Ureter (tissue), 1 donor: ENCODE measurements at places on chromosomes 11 and 22. TPM values are rescaled to one million over a fixed set of nuclear protein-coding genes. Genes with fewer than 3 reads are reported as not detected.

Gene C11orf52
- total RNA-seq = 8.5 TPM

GRCh38 chr11:109911488-109911887 lies 181.7 kb upstream of the ZC3H12C start:
- DNase-seq = no peak

- no peak for DNase-seq
Observed at GRCh38 chr11:130710497-130711012, 205.7 kb downstream of the SNX19 start.

Gene SLC22A12
- not detected for total RNA-seq

- DNase-seq = no peak
Observed at GRCh38 chr11:60887556-60887955, 18.8 kb downstream of the PRPF19 start.

Gene FAR1
- total RNA-seq = 112 TPM

GRCh38 chr11:76802621-76803020 lies 19.5 kb downstream of the TSKU start:
- DNase-seq = peak; percentile 34

Gene PRDM10
- total RNA-seq = 10.3 TPM

Gene TP53I11
- 67.7 TPM for total RNA-seq

- no peak for DNase-seq
Observed at GRCh38 chr22:25735650-25736049, 6.3 kb upstream of the MYO18B start.

GRCh38 chr11:19790831-19791552 lies 78.4 kb downstream of the NAV2 start:
- no peak for DNase-seq

Gene CACNA1I
- 0.75 TPM for total RNA-seq

DNA sequence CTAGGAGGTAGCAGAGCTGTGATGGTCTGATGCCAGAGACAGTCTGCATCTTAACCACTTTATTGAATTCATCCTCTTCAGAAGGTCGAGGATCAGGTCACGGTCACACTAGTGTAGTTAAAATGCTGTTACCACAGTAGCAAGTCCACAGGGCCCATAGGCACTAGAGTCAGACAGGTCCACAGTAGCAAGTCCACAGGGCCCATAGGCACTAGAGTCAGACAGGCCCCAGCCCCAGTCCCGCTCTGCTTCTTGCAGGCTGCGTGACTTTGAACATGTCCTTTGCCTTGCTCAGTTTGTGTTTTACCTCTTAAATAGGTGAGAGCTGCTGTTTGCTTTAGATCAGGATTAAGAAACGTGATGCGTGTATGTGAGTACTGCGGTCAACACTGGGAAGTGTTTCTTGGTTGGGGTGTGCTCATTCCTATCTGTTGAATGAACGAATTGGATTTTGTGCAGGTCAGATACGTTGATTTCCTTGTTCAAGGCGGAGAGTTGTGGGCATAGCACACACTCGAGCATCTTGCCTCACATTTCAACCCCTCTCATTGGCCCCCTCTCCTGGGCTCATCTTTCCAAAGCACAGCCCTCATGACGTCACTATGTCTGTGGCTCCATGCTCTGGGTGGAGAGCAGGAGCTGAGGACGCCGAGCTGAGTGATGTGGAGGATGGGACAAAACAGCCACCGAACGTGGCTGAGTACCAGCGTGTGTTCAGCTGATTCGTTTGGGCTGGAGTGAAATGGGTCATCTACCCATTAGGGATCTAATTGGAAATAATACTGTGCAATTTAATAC lies 191.7 kb downstream of the TBC1D22A start:
- DNase-seq = no peak

Gene GGTLC3
- 0.57 TPM for total RNA-seq

Gene TST
- total RNA-seq = 53.4 TPM

DNA sequence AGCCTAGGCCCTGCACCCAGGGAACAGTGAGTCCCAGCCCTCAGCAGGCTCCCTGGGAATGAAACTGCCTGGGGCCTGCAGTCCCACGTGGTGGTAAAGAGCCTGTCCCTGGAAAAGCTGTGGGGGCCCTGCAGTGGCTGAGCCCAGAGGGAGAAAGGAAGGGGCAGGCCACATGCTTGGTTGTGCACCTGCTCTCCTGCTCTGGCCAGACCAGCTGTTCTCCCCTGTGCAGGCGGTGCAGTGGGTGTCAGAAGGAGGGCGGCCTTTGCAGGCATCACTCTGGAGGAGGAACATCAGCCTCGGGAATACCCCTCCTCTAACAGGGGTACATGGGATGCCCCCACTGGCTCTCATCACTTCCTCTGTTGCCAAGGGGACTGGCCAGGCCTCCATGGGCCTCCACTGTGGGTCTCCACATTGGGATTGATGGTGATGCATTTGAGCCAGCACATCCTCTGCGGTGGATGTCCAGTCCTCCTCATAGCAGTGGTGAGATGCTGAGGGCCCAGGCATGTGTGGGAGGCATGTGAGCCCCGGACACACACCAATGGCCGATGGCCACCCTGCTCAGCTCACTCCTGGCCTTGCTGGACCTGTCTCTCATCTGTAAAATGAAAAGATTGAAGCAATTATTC lies 690.4 kb downstream of the BRD1 start:
- DNase-seq = no peak

- no peak for DNase-seq
Observed at GRCh38 chr11:34267417-34267816, 90.4 kb downstream of the ABTB2 start.

DNA sequence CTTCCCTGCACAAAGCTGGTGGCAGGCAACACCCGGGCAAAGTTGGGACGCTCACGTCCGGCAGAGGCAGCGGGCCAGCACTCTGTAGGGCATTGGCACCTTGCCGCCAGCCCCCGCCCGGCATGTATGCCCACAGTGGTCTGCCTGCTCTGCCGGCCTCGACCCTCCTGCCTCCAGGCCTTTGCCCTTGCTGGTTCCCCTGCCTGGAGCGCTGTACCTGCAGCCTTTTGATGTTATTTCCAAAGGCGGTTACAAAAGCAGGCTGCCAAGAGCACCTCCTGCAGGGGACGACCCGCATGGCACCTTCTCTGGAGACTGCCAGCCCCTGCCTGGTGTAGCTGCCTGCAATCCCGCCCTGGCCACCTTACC lies 56.5 kb upstream of the SHISAL1 start:
- no peak for DNase-seq

- DNase-seq = no peak
Observed at GRCh38 chr11:75024068-75024449, 35.3 kb downstream of the NEU3 start.

DNA sequence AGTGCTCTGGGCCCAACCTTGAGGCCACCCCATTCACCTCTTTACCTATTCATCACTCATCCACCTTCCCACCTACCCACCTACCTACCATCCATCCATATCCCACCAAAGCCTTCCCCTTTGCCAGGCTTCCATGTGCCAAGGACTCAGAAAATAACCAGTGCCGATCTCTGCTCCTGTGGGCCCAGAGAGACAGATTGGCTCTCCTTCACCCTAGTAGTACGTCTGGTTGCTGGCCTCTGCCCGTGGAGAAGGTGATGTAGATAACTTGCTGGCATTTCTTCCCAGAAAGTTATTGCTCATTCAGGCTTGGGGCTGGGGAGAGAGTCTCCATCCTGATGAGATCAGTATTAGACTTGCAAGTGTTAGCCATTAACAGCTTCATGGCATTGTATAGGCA lies 45.2 kb downstream of the NEU3 start:
- no peak for DNase-seq

DNA sequence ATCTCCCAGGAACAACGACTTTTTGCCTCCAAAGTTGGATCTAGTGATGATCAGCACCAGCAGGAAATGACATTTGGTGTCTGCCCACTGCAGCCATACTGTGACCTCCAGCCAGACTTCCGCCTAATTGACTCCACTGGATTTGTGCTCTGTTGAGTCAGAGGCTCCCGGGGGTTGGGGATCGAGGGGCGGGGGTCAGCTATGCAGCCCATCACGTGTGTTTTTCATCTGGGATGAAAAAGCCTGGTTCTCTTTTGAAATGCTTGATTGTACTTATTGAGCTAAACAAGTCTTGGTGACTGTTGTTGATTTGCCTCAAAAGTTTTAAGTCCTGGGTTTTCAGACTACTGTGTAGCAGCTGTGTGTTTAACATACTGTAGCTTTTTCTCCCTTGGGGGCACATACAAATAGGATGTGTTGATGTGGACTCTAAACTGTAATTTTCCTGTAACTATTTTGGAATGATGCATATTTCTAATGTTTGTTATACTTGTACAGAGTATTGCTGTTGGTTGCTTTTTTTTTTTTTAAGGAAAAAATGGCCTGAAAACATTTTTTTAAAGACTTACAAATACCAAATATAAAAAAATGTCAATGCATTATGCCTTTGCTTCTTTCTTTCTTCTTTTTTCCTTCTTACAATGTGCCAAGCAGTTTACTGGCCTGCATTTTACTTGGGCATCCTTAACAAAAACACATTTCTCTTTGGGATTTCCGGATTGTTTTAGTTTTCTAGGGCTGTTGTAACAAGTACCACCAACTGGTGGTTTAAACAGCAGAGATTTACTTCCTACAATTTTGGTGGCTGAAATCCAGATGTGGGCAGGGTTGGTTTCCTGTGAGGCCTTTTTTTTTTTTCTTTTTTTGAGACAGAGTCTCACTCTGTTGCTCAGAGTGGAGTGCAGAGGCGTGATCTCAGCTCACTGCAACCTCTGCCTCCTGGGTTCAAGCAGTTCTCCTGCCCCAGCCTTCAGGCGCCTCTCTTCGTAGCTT lies 46.1 kb upstream of the OR4B1 start:
- DNase-seq = no peak

- DNase-seq = no peak
Observed at GRCh38 chr11:46331282-46331984, 15.8 kb upstream of the DGKZ start.

Gene ANGPTL5
- not detected for total RNA-seq

GRCh38 chr11:66850588-66851238 lies 6.2 kb upstream of the LRFN4 start:
- no peak for DNase-seq

DNA sequence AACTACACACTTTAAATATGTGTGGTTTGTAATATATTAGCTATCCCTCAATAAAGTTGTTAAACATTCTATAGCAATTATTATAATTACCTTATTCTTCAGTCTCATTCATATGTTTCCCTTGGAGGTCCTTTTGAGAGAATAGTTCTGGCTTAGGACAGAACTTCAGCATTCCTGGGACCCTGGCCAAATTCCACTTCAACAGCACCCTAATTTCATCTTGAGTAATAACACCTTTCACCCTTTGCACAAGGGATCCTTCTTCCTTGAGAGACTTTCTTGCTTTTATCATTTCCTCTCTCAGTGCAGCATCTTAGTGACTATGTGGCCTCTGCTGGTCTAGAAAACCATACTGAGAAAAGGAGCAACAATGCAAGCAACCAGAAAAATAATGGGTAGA lies 255.9 kb downstream of the C11orf87 start:
- no peak for DNase-seq

GRCh38 chr22:46102752-46103151 lies 47.6 kb upstream of the PPARA start:
- DNase-seq = no peak

DNA sequence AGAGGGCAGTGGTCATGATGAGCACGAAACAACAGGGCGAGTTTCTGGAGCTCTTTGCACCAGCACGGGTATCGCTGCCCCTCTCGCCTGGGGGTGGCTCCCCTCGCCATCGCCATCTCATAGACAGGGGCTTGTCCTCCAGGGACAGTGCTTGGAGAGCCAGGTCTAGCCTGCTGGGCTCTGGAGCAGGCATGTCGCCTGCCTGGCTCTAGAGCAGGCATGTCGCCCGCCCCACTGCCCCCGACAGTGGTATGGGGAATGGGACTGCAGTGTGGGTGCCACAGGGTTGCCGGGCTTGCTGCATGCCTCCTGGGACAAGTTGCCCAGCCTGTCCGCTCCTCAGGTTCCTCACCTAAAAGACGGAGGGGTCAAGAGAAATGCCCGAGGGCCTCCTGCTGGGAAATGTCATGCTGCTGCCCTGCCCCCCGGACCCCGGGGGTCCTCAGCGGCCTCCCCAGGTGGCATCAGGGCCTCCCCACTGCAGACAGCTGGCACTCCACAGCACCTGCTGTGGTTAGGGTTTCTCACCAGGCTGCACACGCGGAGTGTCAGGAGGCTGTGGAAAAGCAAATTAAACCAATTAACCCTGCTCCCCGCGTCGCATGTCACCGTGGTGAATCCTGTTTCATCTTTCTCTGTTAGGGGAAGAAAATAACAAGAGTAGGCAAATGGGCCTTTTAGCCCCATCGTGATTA lies 403.0 kb downstream of the TBC1D22A start:
- no peak for DNase-seq

DNA sequence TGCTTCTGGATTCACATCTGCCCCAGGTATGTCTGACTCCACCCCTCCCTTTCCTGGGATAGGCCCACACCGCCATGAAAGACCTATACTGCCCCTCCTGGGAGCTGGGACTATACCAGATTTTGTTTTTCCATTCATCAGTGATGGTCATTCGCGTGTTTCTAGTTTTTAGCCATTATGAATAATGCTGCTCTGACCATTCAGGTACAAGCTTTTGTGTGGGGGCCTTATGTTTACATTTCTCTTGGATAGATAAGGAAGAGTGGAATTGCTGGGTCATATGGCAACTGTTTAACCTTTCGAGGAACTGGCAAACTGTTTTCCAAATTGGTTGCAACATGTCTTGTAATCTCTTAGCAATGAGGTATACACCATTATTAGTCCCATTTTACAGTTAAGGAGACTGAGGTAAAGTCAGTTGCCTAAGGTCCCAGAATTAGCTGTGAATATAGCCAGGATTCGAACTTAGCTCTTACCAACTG lies 1.2 kb upstream of the TBC1D10A start:
- DNase-seq = no peak

DNA sequence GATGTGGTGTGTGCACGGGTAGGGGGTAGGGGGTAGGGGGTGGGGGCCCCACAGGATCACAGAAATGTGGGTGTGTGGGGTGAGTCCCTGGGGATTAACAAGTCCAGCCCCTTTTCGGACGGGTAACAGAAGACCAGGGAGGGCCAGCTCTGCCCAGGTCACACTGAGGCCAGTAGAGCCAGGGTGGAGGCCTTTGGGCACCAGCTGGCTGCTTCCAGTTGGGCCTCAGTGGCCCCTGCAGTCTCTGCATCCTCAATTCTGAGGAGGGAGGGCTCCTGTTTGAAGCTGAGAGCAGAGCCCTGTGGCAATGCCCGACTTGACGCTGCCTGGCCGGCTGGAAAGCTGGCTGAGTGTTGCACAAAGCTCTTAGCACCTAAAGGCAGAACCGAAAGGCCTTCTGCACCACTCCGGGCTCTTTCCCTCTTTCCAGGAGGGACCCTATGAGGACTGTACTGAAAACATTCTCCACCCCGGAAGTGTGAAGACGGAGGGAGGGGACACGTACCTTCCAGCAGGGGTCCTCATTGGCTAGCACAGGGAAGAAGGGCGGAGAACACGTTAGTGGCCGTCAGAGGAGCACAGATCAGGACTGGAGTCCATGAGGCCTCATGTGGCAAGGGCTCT lies 120.4 kb downstream of the PHF21B start:
- no peak for DNase-seq

DNA sequence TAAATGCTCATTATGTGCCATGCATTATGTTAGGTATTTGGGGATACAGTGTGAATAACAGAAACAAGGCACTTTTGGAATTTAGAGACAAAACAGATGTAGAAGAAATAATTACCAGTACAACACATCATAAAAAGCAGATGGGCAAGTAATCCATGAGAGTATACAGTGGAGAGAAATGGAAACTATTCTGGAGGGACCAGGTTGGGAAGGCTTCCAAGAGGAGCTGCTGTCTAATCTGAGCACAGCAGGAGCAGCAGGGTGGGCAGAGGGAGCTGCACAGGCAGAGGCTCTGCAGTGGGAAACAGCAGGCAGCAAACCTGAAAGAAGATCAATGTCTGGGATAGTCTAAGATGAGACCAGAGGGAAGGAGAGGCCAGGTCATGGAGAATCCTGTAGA lies 268.7 kb upstream of the CCDC90B start:
- no peak for DNase-seq
